ENCODE measurements at places on chromosomes 7 and 10. TPM values are rescaled to one million over a fixed set of nuclear protein-coding genes. Genes with fewer than 3 reads are reported as not detected.

Gene NRCAM
- total RNA-seq, result 0.62 TPM

Gene C10orf105
- total RNA-seq, result under 0.01 TPM

Gene CYP3A4
- not detected for total RNA-seq

Gene STEAP4
- under 0.01 TPM for total RNA-seq

Gene WDR11
- 87.9 TPM for total RNA-seq

Gene FAM204A
- 84.1 TPM for total RNA-seq

Gene GPR158
- total RNA-seq, result under 0.01 TPM

Gene HOXA1
- under 0.01 TPM for total RNA-seq

Gene CPA5
- total RNA-seq, result not detected

Gene CARD11
- 0.62 TPM for total RNA-seq

Gene NPSR1
- not detected for total RNA-seq

Gene CALML3
- not detected for total RNA-seq

Gene CCDC172
- not detected for total RNA-seq

Gene LAMB1
- total RNA-seq, result 292 TPM

Gene POLR3A
- 21.1 TPM for total RNA-seq

Gene EEPD1
- 10.1 TPM for total RNA-seq

Gene HOXA11
- total RNA-seq, result 12.4 TPM

Gene GALNT17
- under 0.01 TPM for total RNA-seq

Gene TMED4
- total RNA-seq, result 151 TPM

Gene GOLGA7B
- total RNA-seq, result not detected

Measured in uterine smooth muscle cell (primary cell).